ENCODE measurements at places on chromosomes 5 and 9. TPM values are rescaled to one million over a fixed set of nuclear protein-coding genes. Genes with fewer than 3 reads are reported as not detected.

The SH3PXD2B gene
- 0.15 TPM for total RNA-seq

The ADAMTS13 gene
- total RNA-seq: 0.34 TPM

The TLE1 gene
- total RNA-seq: not detected

The ADAMTS16 gene
- not detected for total RNA-seq

The PAPPA gene
- total RNA-seq: 0.30 TPM

The TOR1A gene
- 41.7 TPM for total RNA-seq

The MAP1B gene
- total RNA-seq: not detected

The MATR3 gene
- 188 TPM for total RNA-seq

The IRX2 gene
- not detected for total RNA-seq

The EPB41L4A gene
- 1.3 TPM for total RNA-seq

The LCN15 gene
- not detected for total RNA-seq

The CCDC152 gene
- total RNA-seq: 20.8 TPM

The POU5F2 gene
- total RNA-seq: 3.3 TPM

The INSL4 gene
- not detected for total RNA-seq

The CDH18 gene
- total RNA-seq: not detected

The TBCA gene
- total RNA-seq: 442 TPM

The DBH gene
- not detected for total RNA-seq

The LTC4S gene
- 2.3 TPM for total RNA-seq

The ARL15 gene
- total RNA-seq: 10.7 TPM

The PLEKHG4B gene
- not detected for total RNA-seq

The TBC1D9B gene
- 66.0 TPM for total RNA-seq

The ALDOB gene
- total RNA-seq: not detected

The TAL2 gene
- 4.1 TPM for total RNA-seq

The NSA2 gene
- 131 TPM for total RNA-seq

The CDC20B gene
- total RNA-seq: not detected

The CORO2A gene
- total RNA-seq: 1.7 TPM

The PCDHA12 gene
- not detected for total RNA-seq

Measured in Karpas-422 (cell line).